NCI-H1105 treated with DMSO at 0.1 percent for 48 hours (cell line): ENCODE measurements at places on chromosomes 2 and 18.
A peak's percentile ranks its signal among the peaks of the same experiment; 100 is the strongest.

GRCh38 chr18:23094411-23095190, 40.7 kb upstream of the CABLES1 start:
- no peak for DNase-seq

DNA sequence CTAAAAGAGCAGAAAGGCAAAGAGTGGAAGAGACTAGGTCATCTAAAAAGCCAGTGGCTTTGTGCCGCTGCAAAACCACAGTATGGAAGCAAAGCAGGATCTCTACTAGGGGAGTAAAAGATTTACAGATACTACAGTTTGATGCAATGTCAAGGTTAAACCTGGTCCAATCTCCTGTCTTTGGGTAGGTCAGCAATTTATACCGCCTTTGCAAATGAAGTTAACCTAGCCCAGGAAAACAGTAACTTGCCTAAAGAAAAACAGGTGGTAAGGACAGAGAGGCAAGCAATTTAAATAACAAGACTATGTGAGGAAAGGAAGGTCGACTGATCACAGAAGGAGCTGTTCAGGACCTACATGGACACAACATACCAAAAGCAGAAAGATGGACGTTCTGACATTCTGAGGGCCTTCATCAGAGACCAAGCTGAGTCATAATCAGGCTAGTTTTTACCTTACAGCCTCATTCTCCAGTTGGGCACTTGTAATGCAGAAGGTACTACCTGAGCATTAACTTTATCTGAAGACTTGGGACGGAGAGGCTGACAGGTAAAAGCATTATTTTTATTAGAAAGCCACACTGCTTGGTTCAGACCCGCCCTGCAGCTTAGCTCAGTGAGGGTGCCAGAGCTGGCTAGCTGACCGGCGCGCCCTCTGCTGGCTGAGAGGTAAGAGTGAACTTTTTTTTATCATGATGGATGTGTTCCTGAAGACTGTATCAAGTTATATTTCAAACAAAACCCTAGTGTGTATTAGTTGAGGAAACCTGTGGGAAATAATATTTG, 15.9 kb downstream of the CDKL4 start:
- peak; percentile 60 for DNase-seq

DNA sequence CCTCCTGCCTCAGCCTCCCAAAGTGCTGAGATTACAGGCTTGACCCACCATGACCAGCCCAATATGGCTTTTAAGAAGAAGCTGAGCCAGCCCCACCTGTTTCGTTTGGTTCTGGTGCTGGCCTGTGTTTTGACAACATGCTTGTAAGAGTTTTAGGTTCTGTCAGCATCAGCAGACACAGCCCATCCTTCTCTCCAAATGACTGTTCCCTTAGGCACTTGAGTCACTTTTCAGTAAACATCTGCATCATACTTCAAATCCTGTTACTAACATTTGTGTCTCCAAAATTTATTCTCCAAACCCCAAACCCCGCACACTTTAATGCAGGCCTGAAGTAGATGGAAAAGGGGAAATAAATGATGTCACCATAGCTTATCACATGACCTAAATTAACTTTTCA, 1118.5 kb downstream of the TSN start:
- no peak for DNase-seq

GRCh38 chr2:113966832-113967231, 76.9 kb downstream of the ACTR3 start:
- no peak for DNase-seq

GRCh38 chr18:58552057-58552461, 76.8 kb downstream of the ALPK2 start:
- DNase-seq = no peak

GRCh38 chr2:38442643-38443541, 65.8 kb upstream of the ATL2 start:
- DNase-seq = no peak

DNA sequence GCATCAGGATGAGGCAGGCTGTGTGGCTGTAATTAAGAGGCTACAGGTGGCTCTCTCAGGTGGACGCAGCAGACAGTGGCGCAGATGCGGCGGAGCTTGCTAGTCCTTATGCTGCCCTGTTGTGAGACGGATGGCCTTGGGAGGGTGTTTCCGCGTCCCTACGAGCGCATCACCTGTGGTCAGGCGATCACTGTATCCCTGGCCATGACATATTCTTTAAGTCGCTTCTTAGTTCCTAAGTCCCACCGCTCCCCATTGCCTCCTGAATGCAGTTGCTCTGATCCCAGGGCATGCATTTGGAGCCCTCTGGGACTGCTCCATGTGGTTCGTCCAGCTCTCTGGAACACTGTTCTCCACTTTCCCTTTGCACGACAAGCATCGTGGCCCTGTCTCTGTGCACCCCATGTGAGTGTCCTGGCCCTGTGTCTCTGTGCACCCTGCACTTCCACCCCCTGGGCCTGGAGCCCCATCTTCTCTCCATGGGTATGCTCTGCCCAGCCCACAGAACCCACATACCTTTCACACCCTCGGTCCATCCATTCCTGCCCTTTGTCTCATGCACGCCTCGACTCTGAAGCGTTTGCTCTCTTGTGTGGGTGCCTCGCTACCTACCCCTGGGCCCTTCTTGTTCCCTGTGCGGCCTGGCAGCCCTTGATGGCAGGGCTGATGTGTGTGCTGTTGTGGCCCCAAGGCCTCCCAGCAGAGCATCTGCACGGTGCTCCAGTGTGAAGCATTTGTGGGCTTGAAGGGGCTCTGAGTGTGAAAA, 74.4 kb downstream of the SH3RF3 start:
- DNase-seq = no peak

GRCh38 chr18:65767406-65767805, 16.6 kb downstream of the CDH7 start:
- no peak for DNase-seq

DNA sequence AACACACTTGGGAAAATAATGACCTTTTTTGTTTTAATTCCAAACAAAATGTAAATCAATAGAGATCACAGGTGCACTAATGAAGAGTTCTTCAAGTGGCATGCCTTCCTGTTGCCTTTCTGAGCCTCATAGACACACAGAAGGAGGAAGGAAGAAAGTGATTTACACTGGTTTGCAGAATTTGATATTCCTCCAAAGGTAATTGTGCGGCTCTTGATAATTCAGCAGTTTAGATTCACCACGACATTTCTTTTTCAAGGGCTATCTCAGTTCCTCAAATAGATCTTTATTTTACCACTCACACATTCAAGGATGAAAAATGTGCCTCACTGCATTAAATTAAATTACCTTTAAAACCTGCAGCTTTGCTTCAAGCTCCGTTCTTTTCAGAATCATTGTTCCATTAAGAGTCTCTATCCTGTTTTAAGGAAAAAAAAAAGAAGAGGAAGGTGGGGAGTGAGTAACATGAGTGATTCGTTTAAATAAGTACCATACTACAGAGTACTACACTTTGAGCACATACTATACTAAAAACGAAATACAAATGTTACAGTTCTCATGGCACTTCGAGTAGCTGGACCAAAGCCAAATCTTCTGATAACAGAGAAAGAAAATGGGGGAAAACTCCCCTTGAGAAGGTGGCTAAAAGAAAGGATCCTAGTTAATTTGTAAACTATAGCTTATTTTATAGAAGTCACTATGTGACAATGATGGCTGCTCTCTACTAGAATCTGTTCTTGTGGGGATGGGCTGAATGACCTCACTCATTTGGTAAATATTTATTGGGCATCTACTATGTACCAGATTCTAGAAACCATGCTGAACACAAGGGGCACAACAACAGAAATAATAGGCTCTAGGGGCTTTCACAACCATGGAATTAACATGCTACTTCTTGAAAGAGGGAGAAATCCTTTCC, 16.6 kb downstream of the CYTIP start:
- no peak for DNase-seq

GRCh38 chr2:130342020-130342532, 621 bp upstream of the IMP4 start:
- peak; percentile 91 for DNase-seq

- DNase-seq = no peak
These were observed 234.3 kb downstream of the CALCRL start for GRCh38 chr2:187213798-187214197.

- DNase-seq = no peak
These were observed 376.4 kb upstream of the ZEB2 start for GRCh38 chr2:144896341-144896740.

- no peak for DNase-seq
These were observed 50.2 kb downstream of the NFATC1 start for GRCh38 chr18:79445696-79446561.

GRCh38 chr2:3422161-3422779, 42.8 kb downstream of the TRAPPC12 start:
- DNase-seq = no peak

DNA sequence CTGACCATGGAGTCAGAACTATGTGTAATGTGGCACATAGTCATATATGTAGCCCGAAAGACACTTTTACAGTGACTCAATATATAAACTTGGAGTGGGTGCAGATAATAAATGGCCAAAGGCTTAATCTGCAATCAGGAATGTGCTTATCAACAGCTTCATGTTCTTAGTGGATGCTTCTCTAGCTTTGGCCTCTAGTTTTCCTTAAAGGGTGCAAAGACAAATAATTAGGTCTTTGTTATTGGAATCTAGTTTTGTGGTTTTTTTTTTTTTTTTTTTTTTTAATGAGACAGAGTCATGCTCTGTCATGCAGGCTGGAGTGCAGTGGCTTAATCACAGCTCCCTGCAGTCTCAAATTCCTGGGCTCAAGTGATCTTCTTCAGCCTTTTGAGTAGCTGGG, 625.6 kb downstream of the EPHA4 start:
- DNase-seq = no peak

DNA sequence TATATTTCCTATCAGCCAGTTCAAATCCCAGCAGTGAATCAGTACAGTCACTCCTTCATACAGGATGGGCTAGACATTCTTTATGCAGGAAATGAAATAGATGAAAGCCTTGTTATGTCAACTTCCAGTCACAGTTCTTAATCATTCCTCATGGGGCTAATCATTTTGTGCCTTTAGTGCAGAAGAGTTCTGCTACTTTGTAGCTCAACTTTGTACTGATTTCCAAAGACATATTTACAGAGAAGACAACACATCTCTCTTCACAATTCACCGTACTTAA, 593.9 kb upstream of the NETO1 start:
- no peak for DNase-seq

- peak; percentile 62 for DNase-seq
These were observed 20.0 kb downstream of the TEX44 start for GRCh38 chr2:231612456-231613330.

GRCh38 chr2:223524066-223524465, 78.1 kb downstream of the SCG2 start:
- no peak for DNase-seq

DNA sequence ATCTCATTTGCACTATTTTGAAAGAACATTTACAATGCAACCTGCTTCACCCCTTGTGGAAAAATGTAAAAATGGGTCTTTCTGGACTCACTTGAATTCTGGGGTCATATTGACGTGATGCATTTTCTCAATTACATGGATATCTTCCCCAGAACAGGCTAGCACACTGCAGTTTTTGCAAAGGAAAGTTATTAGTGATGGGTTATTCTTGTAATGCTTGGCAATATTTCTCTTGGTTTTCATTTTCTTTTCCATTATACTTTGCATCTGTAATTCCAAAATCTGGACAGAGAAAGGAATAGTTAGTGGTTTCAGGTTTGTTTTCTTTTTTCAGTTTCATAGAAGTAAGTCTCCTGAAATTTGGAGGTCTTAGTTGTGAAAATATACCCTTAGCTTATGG, 24.8 kb upstream of the FAP start:
- DNase-seq = no peak

DNA sequence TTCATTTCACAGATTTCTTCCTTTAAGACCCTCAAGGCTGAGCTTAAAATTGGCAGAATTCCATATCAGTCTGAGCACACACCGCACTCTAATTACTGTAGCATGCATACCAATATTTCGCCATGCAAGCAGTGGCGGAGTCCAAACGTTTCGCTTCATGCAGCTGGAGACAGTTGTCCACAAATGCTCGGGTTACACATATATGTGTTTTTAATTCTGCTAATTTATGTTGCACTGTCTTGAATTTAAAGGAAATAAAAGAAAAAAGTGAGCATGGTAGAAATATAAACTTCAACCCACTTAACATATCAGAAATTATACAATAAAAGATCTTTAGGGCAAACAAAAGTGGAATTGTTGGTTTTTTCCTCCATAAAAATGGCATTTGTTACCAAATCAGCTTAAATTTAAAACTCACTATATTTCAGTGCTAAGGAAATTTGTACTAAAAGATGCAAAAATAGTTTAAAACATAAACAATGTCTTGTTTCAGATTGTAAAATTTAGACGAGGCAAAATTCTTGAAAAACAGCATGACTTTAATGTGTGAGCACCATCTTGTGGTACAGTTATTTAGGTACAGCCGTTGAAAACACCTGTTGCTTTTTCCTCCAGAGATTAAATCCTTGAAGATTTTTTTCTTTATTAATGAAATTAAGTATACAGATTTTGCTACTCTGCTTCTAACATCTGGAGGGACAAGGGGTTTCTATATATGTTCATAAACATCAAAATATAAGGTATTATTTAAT, 24.1 kb upstream of the KANSL1L start:
- peak; percentile 79 for DNase-seq

DNA sequence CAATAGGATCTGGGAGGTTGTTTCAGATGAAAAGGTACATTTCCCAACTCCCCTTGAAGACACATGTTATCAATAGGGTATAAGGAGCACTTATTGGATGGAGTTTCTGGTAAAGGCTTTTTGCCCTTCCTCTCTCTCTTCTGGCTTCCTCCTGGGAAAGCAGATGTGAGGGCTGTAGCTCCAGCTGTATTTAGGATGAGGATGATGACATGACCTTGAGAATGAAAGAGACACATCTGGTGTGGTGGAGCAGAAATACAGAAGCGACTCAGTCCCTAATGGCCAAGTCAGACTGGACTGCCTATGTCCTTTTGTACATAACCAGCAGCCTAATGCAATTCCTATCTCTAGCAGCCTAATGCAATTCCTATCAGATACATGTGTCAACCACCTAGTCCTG, 100.9 kb upstream of the NXPH2 start:
- no peak for DNase-seq

GRCh38 chr2:120520929-120521912, 175.3 kb downstream of the INHBB start:
- DNase-seq = peak; percentile 5

DNA sequence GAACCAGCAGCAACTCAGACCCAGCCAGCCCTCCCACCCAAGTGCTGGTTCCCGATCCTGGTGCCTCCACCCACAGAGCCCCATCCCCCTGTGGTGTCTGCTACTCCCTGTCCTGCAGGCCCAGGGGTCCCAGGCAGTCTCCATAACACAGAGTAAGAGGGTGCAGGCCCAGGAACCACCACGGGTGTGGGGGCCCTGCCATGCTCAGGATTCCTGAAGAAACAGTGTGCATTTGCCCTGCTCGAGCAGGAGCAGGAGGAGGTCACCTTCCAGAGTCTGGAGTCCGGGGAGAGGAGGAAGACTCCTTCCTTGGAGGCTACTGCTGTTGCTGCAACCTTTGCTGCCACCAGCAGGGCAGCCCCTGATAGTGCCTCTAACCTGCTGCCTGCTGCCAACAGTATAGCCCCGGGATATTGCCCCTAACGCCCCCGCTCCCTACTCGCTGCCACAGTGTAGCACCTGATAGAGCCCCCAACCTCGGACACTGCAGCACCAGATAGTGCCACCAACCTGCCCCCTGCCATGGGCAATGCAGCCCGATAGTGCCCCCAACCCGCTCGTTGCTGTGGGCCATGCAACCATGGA, 46.8 kb upstream of the ANKRD62 start:
- no peak for DNase-seq
